ENCODE measurements at places on chromosomes 7 and 10.
A peak's percentile ranks its signal among the peaks of the same experiment; 100 is the strongest.

- DNase-seq, result peak; percentile 61
These were observed 80.8 kb downstream of the ARHGAP22 start for GRCh38 chr10:48523820-48524758.

GRCh38 chr10:70564113-70564725 is 38.3 kb downstream of the PRF1 start:
- DNase-seq, result no peak

DNA sequence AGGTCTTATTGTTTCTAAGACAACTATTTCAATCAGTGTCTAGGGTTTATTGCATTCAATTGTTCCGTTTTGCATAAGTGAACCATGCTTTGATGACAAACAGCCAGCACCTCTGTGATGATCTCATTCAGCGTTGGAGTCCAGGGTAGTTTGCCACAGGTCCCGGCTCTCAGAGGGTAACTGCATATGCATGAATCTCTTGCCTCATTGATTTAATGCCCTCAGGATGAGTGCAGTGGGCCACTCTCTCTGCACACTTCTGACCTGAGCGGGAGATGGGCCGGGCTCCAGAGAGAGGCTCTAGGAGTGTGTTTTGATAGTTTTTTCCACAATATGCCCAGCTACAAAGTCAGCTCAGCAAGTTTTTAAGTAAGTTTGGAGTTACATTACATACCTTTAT is 83.9 kb downstream of the HECW1 start:
- no peak for DNase-seq

DNA sequence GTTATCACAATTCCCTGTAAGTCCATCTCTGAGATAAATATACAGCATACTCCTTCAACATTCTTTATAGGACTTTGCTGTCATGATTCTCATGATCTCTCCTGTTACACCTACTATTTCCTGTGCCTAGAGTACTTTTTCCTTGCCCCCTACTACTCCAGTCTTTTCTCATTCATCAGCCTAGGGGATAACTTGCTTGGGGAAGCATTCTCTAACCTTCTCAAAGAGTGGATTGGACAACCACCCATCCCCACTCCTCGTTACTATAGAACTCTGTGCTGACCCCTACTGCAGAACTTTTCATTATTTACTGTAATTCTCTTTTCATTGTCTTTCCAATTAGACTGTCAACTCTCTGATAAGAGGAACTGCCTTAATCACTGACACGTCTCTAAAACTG is 57.4 kb upstream of the TFEC start:
- DNase-seq, result no peak
